GM10248 (cell line): ENCODE measurements at places on chromosomes 6 and 20.

GRCh38 chr6:143529095-143529494 lies 17.6 kb upstream of the FUCA2 start:
- no peak for DNase-seq

DNA sequence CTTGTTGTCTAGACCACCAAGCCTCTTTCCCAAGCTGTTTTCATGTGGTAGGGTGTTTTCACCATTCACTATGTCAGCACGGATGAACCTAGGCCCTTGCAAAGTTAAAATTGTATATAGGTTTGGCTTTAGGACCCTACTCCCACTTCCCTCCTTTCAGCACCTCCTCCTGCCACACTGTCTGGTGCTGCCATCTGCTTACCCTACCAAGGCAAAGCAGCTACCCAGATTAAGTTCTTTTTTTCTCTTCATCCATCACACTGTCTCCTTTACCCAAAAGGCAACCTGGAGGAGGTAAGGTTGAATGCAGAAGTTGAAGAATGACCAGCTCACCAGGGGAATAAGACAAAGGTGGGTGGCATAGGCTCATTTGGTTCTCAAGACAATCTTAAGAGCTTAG lies 184.0 kb downstream of the CDC5L start:
- no peak for DNase-seq

DNA sequence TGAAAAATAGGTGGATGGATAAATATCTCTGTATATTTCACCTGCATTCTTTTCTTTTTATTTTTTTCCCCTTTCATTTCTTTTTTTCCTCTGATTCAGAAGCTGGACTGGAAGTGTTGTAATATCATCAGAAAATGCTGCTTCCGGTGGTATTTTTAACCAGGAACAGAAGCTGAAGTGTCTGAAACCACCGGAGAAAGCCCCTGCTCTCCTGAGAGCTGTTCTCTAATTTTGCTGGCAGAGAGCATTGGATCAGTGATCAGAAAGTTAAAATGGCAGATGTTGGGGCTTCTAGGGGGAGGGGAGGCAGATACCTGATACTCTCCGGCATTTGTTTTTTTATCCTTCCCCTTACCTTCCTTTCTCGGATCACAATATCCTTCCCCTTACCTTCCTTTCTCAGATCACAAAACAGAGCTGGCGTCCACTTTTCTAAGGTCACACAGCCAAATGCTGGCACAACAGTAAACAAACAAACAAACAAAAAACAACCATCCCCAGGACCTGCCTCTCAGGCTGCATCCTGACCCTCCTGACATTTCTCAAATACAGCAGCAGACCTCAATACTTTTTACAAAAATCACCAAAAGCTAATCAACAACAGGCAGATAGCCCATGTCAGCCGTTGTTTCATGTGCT lies 143.2 kb upstream of the ZNF217 start:
- DNase-seq: peak; percentile 43

DNA sequence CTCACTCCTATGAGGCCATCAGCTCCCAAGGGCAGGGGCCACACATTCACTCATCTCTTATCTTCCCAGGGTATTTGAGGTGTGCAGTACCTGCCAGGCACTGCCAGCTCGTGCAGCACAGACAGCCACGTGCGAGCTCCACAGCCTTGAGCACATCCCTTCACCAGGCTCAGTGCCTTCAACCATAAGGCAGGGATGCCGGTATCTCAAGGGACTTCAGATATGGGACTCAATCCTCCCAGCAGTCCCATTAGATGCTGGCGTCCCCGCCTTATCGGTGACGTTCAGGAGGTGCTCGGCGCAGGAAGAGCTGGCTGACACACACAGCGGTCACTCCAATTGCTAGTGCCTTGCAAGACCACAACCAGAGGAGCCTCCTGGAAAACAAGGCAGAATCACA lies 47.0 kb downstream of the EZR start:
- DNase-seq: no peak

DNA sequence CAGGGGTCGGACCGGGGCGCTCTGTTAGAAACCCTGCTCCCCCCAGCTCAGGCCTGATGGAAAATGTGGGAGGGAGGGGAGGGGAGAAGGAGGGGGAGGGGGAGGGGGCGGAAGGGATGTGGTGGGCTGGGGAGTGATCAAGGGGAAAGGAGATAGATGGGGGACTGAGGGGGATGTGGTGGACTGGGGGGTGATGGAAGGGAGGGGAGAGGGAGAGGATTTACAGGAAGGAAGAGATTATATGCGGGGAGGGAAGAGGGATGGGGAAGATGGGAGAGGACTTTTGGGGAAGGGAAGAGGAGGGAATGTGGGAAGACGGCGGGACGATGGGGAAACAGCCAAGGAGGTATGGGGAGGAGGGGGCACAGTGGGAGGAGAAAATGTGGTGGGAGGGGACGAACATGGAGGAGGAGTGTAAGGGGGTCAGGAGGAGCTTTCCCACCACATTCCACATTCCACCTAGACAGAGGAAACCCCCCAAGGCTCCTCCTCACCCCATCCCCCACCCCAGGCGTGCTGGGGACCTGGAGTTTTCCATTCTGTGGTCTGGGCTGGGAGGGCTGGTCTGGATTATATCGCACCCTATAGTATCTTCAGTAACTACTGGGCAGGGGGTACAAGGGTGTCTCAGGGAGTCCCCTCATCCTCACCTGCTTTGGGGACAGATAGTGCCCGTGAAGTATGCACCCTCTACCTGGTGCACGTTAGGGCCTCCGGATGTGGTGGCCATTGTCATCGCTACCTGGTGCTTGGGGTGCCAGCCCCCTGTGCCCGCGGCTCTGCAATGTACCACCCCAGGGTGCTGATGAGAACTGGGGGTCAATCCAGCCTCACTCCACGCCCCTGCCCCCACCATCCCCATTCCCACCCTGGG lies 578 bp upstream of the PTGIS start:
- DNase-seq: no peak

DNA sequence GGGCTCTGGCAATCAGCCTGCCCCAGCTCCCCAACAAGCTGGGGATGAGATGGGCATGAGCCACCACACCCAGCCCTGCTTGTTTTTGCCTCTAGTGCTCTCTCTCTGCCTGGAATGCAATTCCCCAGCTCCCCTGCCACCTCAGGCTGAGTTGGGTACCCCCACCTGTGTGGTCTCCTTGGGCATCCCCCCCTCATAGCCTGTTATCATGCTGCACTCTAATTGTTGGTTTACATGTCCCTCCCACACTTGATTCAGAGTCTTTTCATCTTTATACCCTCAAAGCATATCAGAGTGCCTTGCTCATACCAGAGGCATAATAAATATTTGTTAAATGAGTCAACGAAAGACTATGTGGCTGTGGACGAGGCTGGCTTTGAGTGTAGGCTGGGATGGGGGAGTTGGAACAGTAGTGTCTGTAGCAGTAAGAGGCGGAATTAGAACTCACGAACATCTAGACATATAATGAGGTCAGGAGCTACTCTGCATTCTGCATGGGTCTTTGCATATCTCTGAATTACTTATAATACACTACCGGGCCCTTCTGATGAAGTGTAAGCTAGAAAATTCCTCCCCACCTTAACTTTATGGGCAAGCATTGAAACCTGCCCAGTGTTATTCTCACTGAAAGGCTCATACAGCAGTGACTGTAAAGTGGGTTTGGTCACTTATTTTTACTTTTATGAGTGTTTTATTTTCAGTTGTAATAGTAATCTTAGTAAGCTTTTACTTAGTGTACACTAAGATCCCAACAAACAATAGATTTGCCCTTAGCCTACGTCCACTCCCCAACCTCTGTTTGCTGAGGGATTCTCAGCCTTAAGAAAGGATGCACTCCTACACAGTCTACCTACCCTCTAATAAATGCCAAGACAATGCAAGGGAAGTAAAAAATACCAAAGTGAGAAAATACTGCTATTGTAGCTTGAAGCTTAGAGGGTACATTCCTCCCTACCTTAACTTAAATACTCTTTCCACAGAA lies 58.7 kb downstream of the EDN1 start:
- no peak for DNase-seq

GRCh38 chr6:40500227-40500626 lies 86.9 kb downstream of the LRFN2 start:
- DNase-seq: no peak
